ENCODE measurements at places on chromosomes 2 and 18.

DNA sequence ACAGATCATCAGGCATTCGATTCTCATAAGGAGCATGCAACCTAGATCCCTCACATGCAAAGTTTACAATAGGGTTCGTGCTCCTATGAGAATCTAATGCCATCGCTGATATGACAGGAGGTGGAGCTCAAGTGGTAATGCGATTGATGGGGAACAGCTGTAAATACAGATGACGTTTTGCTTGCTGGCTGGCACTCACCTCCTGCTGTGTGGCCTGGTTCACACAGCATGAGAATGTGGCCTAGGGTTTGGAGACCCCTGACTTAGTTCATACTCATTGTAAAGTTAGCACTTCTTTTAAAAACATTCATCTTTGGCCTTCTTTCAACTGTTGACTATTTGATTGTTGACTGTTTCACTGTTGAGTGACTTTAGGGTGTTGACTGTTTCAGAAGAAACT, 8.7 kb upstream of the CHMP1B start:
- DNase-seq = no peak

- DNase-seq = no peak
These were observed 24.1 kb upstream of the TNS1 start for GRCh38 chr2:218026676-218027425.

DNA sequence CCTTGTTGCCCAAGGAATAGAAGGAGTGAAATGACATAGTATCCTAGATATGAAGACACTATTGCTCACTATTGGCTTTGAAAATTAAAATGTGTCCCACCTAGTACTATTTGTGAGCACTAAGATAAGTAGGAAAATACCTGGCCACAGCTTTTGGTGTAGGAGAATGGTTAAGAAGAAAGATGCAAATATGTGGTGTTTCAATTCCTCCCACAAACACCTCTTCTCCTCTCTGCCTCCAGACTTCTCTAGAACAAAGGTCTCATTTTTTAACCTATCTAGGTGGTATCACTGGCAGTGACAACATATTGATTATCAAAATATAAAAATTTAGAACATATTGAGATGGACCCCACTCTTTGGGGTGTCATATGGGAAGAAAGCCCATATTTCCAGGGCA, 929.9 kb upstream of the FANCL start:
- DNase-seq = no peak

DNA sequence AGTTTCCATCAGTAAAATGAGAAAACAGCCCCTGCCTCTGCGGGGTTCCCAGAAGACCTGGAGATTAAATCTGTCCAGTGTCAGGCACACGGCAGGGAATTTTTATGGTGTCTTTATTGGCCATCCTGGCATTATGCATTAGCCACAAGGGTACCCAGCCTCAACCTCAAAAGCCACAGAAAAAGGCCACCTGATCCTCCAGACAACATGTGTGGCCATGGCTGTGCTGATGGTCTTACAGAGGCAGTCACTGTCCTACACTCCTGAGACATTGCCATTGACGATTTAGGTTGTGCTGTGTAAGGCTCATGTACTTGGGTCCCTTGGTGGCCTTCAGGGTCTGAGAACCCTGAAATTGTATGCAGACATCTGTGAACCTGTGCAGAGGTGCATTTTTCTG, 115.6 kb downstream of the SMAD7 start:
- no peak for DNase-seq

GRCh38 chr18:68083776-68084175, 567.3 kb upstream of the DSEL start:
- no peak for DNase-seq

DNA sequence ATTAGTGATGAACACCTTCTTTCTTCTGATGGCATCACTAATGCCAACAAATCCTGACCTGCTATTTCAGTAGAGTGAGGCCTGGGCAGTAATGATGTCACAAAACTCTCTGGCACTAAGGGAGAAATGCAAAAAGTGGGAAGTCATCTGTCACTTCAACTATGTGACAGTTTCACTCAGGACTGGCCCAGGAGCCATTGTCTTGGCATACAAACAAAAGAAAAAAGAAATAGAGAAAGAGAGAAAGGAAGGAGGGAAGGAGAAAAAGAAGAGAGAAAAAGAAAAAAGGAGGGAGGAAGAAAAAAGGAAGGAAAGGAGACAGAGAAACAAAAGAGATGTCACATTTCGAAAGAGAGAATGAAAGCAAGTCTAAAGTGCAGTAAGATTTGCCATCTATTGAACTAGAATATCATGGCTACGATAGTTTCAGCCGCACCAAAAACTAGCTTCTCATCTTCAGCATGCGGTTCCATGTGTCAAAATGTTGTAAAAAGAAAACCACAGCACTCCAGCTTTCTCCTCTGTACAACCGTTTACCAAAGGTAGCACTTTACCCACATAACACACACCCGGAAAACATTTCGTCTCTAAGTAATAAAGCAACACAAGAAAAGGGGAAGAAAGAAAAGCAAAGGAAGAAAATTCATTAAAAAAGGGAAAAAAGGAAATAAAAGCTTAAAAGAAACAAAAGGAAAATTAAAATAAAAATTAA, 50.1 kb downstream of the CD226 start:
- DNase-seq = no peak

DNA sequence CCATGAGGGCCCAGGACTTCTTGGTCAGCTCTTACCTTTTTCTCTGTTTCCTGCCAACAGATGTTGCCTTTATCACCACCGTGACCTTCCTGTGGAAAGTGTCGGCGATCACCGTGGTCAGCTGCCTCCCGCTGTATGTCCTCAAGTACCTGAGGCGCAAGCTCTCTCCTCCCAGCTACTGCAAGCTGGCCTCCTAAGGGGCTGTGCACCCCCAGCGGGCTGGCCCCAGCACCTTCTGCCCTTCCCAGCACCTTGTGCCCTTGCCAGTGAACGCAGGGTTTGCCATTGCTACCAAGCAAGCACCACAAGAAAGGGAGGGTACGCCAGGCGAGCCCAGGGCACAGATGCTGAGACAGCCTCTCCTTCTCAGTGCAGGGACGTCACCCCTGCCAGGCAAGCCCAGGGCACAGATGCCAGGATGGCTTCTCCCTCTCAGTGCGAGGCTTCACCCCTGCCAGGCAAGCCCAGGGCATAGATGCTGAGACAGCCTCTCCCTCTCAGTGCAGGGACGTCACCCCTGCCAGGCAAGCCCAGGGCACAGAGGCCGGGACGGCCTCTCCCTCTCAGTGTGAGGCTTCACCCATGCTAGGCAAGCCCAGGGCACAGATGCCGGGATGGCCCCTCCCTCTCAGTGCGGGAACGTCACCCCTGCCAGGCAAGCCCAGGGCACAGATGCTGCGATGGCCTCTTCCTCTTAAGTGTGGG, 18.4 kb upstream of the NFATC1 start:
- no peak for DNase-seq

GRCh38 chr2:178457390-178457886, 6.3 kb downstream of the PJVK start:
- DNase-seq = no peak

- DNase-seq = no peak
These were observed 40.9 kb downstream of the KDM3A start for GRCh38 chr2:86482034-86482433.

DNA sequence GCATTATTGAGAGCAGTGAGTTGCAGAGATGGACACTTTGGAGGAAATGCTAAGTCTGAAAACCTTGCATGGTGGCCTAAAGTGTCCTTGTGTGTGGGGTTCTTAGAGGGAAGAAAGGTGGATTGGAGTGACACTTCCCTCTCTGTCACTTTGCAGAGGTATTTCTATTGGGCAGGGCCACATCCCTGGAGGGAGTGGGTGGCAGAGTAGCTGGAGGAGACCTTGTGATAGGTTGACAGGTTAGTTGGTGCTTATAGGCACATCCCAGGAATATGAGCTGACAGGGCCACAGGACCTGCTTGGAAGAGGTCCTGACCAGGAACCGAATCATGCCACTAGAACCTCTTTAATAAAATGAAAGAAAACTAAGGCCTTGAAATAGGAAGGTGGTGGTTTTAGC, 972 bp upstream of the IGFBP5 start:
- no peak for DNase-seq

DNA sequence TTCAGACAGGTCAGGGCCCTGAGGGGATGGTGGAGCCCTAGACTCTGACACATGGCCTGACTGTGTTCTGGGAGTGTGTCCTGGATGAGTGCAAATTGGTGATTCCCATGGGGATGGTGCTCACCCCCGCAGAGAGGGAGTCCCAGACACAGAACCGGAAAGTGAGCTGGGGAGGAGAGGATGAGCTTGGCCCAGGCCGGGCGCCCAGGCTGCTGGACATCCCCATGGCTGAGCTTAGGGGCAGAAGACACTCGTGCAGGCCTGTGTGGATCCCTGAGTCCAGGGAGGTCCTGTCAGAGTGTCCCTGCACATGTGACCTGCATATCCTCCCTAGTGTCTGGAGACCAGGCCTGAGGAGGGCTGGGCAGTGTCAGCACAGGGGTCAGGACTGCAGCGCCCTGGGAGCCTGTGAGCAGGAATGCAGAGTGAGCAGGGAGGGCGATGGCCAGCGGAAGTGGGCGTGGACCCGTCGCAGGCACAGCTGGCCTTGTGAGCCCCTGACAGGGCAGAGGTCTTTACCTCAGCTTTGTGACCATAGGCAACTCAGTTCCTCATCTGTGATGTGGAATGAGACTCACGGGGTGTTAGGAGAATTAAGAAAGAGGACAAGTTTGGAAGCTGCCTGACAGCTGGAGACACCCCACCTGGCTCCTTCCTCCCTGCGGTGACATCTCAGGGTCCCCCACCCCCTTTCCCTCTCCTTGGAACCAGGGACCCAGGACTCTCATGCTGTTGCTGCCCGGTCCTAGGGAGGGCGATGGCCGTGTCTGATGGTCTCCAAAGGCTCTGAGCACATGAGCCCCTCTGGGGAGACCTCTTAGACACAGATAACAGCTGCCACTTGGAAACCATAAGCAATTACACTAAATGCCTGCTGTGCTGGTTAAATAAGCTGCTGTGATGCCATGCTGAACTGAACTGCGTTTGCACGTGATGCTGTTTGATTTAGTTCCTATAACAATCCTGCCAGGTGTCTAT, 62.6 kb upstream of the HS6ST1 start:
- DNase-seq = no peak

GRCh38 chr2:212915121-212915782, 236.2 kb downstream of the IKZF2 start:
- no peak for DNase-seq

DNA sequence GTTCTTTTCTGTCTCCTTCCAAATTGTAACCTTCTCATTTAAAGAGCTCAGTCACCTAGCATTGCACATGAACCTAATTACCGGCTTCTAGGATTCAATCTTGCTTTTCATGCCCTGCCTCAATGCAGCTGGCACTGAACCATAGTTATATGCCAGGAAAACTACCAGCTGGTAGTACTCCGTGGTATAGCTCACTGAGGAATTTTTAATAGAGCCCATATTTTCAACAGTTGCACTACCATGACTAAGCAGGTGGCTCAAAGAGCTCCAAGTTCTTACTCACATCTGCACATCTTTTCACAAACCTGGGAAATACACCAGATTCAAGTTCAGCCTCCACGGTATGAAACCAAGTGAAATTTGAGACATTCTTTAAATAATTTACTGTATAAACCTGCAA, 363.5 kb downstream of the GRB14 start:
- no peak for DNase-seq

GRCh38 chr2:29729932-29730331, 191.5 kb downstream of the ALK start:
- no peak for DNase-seq

- DNase-seq = no peak
These were observed 28.4 kb upstream of the NEB start for GRCh38 chr2:151762694-151763093.

GRCh38 chr2:207224381-207224780, 58.6 kb upstream of the KLF7 start:
- DNase-seq = no peak

DNA sequence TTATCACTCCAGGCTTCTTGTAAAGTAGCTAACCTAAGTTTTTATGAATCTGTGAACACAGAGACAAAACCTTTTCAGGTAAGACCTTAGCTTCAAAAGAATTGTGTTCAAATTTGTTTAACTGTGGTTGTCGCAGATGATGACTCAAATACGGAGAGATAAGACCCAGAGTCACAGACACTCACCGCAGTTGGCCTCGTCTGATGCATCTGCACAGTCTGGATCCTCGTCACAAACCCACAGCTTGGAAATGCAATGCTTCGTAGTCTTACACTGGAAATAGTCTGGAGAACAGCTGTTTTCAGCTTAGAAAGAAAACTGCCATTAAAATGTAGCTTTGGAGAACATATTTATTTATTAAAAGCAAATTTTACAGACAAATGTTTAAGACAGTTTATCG, 1662.1 kb upstream of the NXPH2 start:
- no peak for DNase-seq

GRCh38 chr2:125684256-125684655, 971.7 kb upstream of the GYPC start:
- DNase-seq = no peak

- no peak for DNase-seq
These were observed 129.5 kb upstream of the CAVIN2 start for GRCh38 chr2:191976436-191976835.

DNA sequence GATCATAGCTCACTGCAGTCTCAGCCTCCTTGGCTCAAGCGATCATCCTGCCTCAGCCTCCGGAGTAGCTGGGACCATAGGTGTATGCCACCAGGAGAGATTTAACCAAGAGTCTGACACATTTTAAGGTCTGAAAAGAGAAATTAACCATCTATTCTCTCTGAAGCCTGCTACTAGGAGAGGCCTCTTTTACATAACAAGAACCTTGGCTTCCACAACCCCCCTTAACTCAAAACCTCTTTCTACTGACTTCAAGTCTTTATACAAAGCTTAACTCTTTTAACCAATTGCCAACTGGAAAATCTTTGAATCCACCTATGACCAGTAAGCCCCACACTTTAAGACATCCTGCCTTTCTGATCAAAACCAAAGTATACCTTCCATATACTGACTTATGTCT, 279.9 kb upstream of the CELF4 start:
- no peak for DNase-seq

- DNase-seq = no peak
These were observed 465 bp downstream of the SEPTIN10 start for GRCh38 chr2:109613081-109613921.

DNA sequence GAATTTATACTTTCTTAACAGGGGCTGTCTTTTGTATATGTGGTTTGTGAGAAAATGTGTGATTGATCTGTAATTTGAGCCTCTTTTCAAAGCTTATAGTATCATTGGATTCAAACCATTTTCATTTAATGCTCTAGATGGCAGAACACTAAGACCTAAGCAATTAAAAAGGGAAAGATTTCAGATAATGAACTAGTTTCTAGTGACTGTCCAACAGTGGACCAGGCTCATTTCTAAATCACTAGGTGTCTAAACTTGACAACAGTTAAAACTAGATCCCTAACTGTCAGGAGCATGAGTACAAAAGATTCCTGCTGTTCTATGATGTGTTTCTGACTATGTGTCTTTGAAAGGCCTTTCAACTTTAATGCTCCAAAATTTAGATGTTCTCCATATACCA, 54.6 kb downstream of the ANKRD44 start:
- no peak for DNase-seq

- no peak for DNase-seq
These were observed 8.7 kb downstream of the SPOPL start for GRCh38 chr2:138510319-138510718.

DNA sequence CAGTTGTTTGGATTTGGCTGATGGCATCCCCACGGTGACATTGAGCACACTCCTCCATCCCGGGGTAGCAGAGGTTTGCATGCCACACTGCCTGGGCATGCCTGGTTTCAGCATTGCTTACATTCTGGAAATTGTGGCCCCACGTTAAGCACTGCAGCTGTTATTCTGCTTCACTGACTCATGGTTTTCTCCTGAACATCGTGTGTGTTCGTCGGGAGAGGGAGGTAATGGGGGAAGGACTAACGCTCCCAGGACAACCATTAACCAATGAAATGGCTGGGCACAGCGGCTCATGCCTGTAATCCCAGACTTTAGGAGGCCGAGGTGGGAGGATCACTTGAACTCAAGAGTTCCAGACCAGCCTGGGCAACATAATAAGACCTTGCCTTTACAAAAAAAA, 28.2 kb upstream of the YWHAQ start:
- no peak for DNase-seq

Data from activated CD8-positive, alpha-beta memory T cell treated with anti-CD3 and anti-CD28 coated beads for 4 hours (primary cell).